Activated effector memory CD4-positive, alpha-beta T cell treated with anti-CD3 and anti-CD28 coated beads, Interleukin-2, amount 50 U/mL, for 16 hours (primary cell): ENCODE measurements at places on chromosomes 7 and 10.
A peak's percentile ranks its signal among the peaks of the same experiment; 100 is the strongest.

DNA sequence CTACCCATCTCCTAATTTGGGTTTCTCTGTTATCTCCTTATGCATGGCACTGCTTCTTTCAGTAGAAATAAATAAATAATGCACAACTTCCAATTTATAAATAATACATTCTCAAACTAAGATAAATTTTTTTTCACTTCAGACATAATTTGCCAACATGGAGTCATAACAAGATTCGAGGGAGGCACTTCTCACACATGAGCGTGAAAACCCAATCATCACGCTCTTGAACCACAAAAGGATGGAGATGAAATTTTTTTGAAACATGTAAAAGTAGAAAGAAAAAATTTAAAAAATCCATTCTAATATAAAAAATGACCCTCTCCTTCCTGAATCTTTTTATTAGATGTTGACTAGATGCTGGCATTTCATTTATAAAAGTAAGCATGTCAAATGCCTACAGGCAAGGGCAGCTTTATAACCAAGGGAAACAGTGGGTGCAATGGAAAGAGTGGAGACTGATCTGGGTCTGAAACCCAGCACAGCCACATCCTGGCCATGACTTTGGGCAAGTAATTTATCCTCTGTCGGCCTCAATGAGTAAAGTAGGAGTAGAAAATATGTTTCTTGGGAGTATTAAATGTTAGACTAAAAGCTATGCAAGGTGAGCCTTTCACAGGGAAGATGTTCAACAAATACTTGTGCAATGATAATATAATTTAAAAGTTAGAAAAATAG lies 185.0 kb downstream of the STK31 start:
- no peak for DNase-seq

DNA sequence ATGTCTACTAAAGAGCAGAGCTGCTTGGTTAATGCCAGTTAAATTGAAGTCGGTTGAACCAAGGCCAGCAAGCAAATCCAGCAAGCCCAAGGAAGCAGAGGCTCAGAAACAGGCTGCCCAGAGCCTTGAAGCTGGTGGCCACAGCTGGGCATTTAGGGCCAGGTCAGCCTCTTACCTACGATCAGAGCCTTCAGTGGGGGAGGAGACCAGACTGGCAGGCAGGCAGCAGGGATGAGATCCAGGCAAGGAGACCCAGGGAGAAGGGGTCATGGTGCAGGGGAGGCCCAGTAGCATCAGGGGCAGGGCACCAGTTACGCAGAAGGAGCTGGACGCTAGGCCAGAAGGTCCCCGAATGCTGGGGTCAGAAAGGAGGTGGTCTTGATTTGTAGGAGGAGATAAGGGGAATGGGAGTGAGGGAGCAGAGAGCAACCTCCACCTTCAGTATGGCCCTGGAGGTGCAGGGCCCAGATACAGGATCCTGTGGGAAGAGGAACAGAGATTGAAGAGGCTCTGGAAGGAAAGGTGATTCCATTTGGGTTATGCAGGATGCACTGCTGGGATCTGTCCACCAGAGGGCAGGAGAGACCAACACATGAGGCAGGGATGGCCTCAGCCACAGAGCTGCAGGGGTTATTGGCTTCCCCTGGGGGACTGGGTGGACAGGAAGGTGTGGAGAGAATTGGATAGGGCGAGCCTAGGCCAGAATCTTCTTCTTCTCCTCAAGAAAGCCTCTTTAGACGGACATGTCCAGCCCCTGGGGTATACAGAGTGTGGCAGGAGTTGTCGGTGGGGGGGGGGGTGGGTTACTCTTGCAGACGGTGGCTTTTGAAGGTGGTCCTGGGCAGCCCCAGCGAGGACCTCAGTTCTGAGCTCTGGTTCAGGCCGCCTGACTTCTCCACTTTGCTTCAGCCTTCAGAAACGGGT lies 132.6 kb upstream of the PODXL start:
- peak; percentile 84 for DNase-seq

DNA sequence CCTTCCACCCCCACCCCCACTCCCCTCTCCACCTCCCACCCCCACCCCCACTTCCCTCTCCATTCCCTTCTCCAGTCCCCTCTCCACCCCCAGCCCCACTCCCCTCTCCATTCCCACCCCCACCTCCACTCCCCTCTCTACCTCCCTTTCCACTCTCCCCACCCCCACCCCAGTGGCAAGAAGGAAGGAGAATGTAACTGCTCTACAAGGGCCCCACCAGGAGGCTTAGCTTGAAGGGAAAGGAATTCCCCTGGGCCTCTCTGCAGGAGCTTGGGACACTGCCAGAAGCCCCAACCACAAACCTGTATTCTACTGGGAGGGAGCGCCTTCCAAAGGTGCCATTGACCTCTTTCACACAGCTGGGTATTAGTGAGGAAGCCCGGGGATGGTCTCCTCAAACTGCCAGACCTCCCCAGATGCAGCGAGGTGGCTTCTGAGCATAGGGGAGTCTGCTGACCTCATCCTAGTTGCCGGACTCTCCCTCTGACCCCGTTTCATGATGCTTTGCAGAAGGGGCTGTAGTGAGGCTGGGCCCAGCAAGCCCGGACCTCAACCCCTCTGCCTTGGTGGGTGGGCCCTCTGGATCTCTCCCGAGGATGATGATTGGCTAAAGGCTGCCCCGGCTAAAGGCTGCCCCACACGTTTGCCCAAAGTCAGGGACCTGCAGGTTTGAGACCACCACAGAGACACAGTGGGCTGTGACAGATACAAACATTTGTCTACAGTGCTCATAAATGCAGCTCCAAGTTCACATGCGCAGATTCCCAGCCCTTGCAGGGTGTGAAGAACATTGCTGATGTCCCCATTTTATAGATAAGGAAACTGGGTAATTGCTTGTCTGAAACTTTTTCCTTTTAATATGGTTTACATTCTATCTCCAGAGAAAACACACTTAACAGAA lies 2.9 kb downstream of the DEPP1 start:
- no peak for DNase-seq

DNA sequence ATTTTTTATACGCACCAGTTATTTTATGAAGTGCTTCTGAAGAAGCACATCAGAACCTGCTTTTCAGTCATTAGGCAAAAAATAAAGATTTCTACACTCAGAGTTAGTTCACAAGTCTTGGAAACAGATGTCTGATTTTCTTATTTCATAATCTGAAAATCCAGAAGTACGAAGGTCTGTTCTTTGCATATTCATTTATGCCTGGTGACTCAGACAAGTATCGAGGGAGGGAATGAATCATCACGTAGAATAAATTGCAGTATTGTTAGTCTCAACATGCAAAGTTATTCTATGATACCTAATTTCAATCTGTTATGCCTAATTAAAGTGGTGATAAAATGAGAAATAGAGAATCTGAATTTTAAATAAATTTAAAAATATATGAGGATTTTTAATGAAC lies 113.6 kb upstream of the SEM1 start:
- DNase-seq, result no peak

DNA sequence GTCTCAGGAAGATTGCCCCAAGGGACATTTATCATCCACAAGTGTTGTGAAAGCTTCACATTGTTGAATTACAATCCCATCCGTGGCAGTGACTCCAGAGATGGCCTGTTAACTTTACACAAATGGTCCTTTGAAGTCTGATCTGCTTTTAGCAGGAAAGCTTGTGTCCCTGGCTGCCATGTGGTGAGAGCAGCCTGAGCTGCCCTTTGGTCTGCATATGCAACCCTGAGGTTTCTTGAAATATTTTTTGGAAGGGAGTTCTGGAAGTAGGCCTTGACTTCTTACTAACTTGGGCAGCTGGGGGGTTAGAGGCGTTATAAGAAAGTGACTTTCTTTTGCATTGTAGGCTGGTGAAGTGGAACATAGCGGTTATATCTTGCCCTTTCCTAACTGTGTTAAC lies 41.3 kb upstream of the FAM180A start:
- DNase-seq, result no peak

GRCh38 chr7:66964411-66964810 lies 31.0 kb downstream of the SBDS start:
- DNase-seq, result no peak
